Liver (tissue), 10 donors: ENCODE measurements at places on chromosomes 3 and 15.

DNA sequence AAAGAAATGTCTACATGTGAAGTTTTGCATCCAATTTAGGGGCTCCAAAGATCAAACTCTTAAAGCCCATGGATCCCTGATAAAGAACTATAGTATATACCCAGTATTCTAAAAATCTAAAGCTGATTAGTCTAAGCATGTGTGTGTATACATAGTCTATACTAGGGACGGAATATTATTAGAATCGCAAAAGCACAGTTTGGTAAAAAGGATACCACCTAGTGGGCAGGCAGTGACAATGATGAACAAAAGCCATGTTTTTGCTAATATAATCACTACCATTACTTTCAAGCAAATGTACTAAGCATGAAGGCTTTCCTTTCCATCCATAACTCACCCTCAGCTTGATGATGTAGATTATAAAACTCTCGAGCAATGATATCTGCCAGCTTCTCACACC is 16.5 kb downstream of the POLQ start:
- no peaks in the 10 kb centered on the region for H3K36me3 ChIP-seq
- H3K4me3 ChIP-seq: no peak overlapping the region
- no peaks in the 10 kb centered on the region for H3K4me1 ChIP-seq

GRCh38 chr15:33722005-33722672 is 246.2 kb upstream of the CHRM5 start:
- H3K36me3 ChIP-seq: no peaks in the 10 kb centered on the region
- H3K4me1 ChIP-seq: no peaks in the 10 kb centered on the region
- H3K27ac ChIP-seq: no peak overlapping the region
- H3K4me3 ChIP-seq: no peak overlapping the region
- H3K27me3 ChIP-seq: no peaks in the 10 kb centered on the region

GRCh38 chr15:62932436-62932835 is 110.1 kb upstream of the TPM1 start:
- H3K27me3 ChIP-seq: no peaks in the 10 kb centered on the region
- H3K4me1 ChIP-seq: peaks cover 18% of the 10 kb centered on the region
- DNase-seq: no peak
- H3K4me3 ChIP-seq: no peak overlapping the region
- no peaks in the 10 kb centered on the region for H3K36me3 ChIP-seq
- H3K27ac ChIP-seq: no peak overlapping the region

GRCh38 chr3:16904423-16905417 is 20.0 kb downstream of the PLCL2 start:
- no peaks in the 10 kb centered on the region for H3K36me3 ChIP-seq
- H3K4me1 ChIP-seq: peaks cover 18% of the 10 kb centered on the region
- no peak overlapping the region for H3K27ac ChIP-seq
- DNase-seq: no peak
- no peaks in the 10 kb centered on the region for H3K27me3 ChIP-seq

- no peak for DNase-seq
- no peak overlapping the region for H3K27ac ChIP-seq
- H3K36me3 ChIP-seq: no peaks in the 10 kb centered on the region
These were observed 165.1 kb downstream of the LSAMP start for GRCh38 chr3:116280130-116280740.

GRCh38 chr3:166897811-166898210 is 482.3 kb downstream of the ZBBX start:
- no peaks in the 10 kb centered on the region for H3K4me1 ChIP-seq
- DNase-seq: no peak
- H3K36me3 ChIP-seq: no peaks in the 10 kb centered on the region
- no peaks in the 10 kb centered on the region for H3K27me3 ChIP-seq
- H3K4me3 ChIP-seq: no peak overlapping the region
- no peak overlapping the region for H3K27ac ChIP-seq

DNA sequence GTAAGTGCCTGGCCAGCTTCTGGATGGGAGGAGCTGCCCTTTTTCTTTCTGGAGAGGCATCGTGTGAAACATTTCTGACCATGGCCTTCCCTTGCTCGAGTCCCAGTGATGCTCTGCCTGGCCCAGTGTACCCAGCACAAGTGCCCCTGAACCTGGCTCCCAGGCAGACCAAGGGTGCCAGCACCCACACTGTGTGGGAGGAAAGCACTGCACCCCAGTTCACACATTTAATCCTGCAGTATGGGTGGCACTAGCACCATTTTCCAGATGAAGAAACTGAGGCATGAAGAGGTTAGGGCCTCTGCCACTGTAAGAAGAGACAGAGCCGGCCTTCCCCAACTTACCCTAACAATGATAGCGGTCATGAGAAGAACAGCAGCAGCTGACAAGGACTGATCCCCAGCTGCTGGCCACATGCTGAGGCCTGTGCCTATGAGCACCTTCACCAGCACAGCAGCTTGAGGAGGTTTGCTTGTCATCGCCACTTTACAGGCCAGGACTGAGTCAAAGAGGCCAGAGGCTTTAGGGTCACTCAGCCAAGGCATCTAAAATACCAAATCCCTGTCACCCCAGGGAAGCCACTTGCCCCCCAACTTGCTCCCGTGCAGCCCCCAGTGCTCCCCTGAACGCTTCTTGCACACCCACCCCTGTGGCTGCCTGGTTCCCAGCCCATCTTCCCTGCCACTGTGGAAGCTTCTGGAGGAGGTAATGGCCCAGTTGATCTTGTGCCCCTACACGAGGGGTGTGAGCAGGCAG is 15.0 kb downstream of the PRR23E start:
- no peaks in the 10 kb centered on the region for H3K4me1 ChIP-seq
- H3K27ac ChIP-seq: no peak overlapping the region
- DNase-seq: no peak

GRCh38 chr3:72891053-72891855 is 3.4 kb downstream of the GXYLT2 start:
- no peaks in the 10 kb centered on the region for H3K27me3 ChIP-seq
- peaks cover 12% of the 10 kb centered on the region for H3K4me1 ChIP-seq
- no peak overlapping the region for H3K4me3 ChIP-seq

GRCh38 chr3:160757233-160758106 is 1.4 kb downstream of the PPM1L start:
- H3K27ac ChIP-seq: no peak overlapping the region
- H3K4me3 ChIP-seq: peak overlapping the region; percentile 89
- peak; percentile 35 for DNase-seq
- H3K36me3 ChIP-seq: no peaks in the 10 kb centered on the region

DNA sequence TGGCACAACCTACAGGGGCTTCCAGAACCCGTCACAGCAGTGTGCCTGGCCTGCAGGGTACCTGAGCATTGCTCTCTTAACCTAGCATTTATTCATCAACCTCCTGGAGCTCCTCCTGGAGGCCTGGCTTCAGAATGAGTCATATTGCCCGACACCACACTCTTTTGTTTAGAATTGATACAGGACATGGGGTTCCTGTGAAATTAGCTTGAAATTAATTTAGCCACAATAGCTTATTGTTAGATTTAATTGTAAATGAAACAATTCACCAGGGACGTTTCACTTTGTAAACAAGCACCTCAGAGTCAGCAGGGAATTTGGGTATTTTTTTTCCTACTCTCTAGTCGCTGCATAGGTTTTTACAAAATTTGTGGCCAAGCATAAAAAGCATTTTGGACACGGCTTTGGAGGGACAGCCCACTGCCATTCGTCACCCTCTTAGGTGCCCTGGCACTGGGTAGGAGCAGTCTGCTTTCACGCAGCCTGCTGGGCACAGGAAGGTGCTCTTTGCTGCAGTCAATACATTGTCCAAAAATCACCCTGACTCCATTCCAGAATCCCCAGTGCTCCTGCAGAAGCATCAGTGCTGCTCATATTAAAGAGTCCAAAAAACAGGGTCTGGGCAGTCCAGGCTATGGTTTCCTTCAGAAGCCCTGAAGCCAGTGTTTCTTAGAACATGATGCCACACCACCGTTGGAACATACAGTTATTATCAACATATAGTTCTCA is 60.8 kb upstream of the MEF2A start:
- no peak overlapping the region for H3K4me3 ChIP-seq
- no peaks in the 10 kb centered on the region for H3K27me3 ChIP-seq
- no peak overlapping the region for H3K27ac ChIP-seq
- H3K36me3 ChIP-seq: no peaks in the 10 kb centered on the region
- DNase-seq: no peak

GRCh38 chr3:51559411-51559888 is 20.9 kb downstream of the RAD54L2 start:
- no peaks in the 10 kb centered on the region for H3K27me3 ChIP-seq
- H3K4me3 ChIP-seq: no peak overlapping the region
- H3K36me3 ChIP-seq: peaks cover 8% of the 10 kb centered on the region
- no peak overlapping the region for H3K27ac ChIP-seq
- peaks cover 10% of the 10 kb centered on the region for H3K4me1 ChIP-seq

- DNase-seq: no peak
- H3K4me3 ChIP-seq: peak overlapping the region; percentile 11
- H3K4me1 ChIP-seq: peaks cover 3% of the 10 kb centered on the region
- H3K27ac ChIP-seq: peak overlapping the region; percentile 9
- no peaks in the 10 kb centered on the region for H3K27me3 ChIP-seq
- peaks cover 30% of the 10 kb centered on the region for H3K36me3 ChIP-seq
These were observed 4.1 kb downstream of the TF start for GRCh38 chr3:133750259-133750656.

GRCh38 chr3:30467596-30468238 is 138.7 kb upstream of the TGFBR2 start:
- no peak overlapping the region for H3K27ac ChIP-seq
- DNase-seq: no peak
- H3K36me3 ChIP-seq: no peaks in the 10 kb centered on the region
- no peak overlapping the region for H3K4me3 ChIP-seq
- H3K4me1 ChIP-seq: no peaks in the 10 kb centered on the region

DNA sequence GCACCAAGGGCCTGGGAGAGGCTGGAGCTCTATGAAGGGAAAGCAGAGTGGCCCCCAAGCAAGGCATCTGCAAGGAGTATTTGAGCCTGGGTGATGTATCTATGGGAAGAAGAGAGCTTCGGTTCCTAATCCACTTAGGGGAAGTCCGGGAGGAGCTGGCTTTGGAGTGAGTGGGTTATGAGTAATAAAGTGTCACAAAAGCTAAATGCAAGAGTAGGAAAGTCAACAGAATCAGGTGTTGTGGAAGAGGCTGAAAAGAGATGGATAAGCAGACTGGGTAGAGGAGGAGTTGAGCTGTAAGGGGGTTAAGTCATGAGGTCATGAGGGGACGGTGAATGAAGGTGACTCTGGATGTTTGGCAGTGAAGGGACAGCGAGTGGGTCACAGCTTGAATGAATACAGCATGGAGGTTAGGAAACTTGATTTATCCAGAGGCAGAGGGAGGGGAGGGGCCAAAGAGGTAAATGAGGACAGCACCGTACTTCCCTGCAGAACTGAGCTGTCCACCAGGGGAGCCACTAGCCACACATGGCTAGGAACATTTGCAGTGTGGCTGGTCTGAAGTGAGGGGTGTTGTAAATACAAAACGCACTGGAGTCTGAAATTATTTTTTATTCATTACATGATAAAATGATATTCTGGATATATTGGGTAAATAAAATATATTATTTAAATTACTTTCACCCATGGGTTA is 83.3 kb downstream of the ADCY5 start:
- H3K4me1 ChIP-seq: no peaks in the 10 kb centered on the region
- no peak overlapping the region for H3K27ac ChIP-seq
- no peak for DNase-seq
- H3K4me3 ChIP-seq: no peak overlapping the region

- DNase-seq: no peak
- no peaks in the 10 kb centered on the region for H3K4me1 ChIP-seq
- no peak overlapping the region for H3K27ac ChIP-seq
- no peak overlapping the region for H3K4me3 ChIP-seq
- H3K27me3 ChIP-seq: no peaks in the 10 kb centered on the region
These were observed 30.9 kb upstream of the CLK3 start for GRCh38 chr15:74584779-74585178.

GRCh38 chr15:80003171-80003570 is 32.2 kb upstream of the BCL2A1 start:
- no peak overlapping the region for H3K27ac ChIP-seq
- H3K4me1 ChIP-seq: no peaks in the 10 kb centered on the region
- no peak for DNase-seq
- no peaks in the 10 kb centered on the region for H3K27me3 ChIP-seq
- no peak overlapping the region for H3K4me3 ChIP-seq
